ENCODE measurements at places on chromosomes 3 and 15.

DNA sequence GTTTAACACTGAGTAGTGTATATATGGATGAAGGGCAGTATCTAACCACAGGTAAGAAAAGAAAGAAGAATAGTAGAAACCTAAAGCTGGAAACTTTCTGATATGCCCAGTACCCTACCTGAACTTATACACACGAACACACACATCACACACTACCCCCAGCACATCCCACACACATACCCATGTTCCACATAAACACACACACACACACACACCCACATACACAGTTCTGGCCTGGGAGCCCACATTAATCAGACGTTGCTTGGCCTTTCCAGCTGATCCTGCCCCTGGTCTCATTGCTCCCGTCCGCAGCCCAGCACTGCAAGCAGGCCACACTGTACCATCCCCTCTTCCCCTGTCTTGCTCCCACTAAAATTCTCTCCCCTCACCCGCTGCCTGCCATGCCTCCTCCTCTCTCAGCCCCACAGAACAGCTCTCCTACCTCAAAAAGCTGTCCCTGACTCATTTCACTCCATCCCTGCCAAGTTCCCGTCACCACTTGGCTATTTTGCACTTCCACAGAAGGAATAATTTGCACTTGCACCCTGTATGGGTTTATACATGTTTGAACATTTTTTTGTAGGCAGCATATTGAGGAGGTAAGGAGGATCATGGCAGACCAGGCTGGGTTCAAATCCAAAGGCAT, 185.8 kb upstream of the PPP2R3A start:
- DNase-seq, result no peak

GRCh38 chr15:83653639-83654378, at the start of gene ADAMTSL3:
Gene ADAMTSL3 (plus strand): TSS chr15:83654123. CDS start chr15:83655762, 1,639 bp downstream.
- DNase-seq, result no peak

- DNase-seq, result no peak
Observed at GRCh38 chr3:129211772-129212171, 28.1 kb upstream of the CNBP start.

DNA sequence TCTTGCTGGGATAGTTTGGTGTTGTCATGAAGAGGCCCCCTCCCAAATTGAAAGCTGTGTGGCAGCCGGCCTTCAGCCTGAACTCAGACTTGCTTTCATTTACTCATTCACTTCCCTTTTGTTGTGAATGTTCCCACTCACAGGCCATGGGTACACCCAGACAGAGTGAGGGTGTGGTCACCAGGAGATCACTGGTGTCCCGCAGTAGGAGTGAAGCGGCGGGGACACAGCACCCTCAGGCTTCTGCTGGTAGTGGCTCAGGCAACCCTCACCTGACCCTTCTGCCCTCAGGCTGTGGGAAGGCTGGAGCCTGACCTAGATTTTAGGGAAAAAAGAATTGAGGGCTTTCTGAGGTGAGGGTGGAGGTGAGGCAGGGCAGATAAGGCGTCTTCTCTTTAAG, 244.4 kb downstream of the SOX2 start:
- DNase-seq, result no peak

DNA sequence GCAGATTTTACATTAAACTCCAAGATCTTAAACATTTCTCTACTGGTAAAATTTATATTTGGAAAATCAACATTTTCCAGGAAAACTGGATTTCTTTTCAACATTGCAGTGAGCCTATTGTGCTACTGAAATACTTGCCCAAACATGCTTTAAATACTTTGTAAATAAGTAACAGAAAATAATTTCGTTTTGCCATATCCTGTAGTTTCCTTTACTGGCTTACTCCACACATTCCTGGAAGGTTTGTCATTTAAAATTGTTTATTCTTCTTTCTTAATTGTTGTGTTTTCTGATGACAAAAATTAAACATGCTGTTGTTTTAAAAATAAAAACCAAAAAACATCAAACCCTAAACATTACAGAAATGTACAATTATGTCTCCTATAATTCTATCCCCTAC, 22.0 kb downstream of the ACAD11 start:
- no peak for DNase-seq

DNA sequence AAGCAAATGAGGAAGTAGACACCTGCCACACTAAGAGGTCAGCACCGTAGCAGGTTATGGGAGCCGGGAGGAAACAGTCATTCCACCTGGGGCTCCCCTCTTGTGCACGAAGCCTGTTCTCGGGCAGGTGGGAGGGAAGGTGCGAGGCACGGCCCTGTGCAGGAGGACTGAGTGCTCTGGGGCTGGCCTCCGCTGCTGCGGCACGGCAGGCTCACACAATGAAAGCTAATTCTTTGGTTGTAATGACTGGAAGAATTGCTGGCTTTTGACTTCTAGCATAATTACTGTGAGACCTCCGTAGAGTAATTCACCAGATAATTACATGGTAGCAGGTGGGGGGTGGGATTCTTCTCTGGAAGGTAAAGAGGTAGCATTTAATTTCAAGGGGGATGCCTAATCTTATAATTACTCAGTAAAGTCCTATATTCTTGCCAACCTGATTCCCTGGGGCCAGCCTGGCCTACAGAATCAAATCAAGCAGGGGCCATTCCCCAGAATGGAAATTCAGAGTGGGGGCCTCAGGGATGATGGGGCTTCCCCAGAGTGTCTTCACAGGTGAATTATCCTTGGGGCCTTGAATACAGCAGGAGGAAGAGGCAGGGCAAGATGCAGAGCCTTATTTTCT, 129.1 kb downstream of the TPRA1 start:
- no peak for DNase-seq

GRCh38 chr3:167882057-167882667, 146.6 kb downstream of the SERPINI1 start:
- no peak for DNase-seq

DNA sequence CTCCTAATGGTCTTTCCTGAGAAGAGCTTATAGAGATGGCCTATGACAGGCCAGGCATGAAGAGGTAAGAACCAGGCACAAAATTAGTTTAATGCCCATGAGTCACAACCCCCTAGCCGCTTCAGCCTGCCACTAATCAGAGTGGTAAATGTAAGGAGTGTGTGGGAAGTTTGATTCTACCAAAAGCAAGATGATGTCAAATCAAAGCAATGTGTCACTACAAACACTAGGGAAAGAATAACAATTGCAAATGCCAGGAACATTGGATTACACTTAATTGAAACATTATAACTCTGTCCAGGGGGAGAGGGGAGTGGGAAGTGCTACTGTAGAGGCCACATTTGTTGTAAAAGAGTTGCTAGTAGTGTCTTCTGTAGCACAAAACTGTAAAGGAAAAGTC, 596.6 kb upstream of the AGTR1 start:
- DNase-seq, result no peak

DNA sequence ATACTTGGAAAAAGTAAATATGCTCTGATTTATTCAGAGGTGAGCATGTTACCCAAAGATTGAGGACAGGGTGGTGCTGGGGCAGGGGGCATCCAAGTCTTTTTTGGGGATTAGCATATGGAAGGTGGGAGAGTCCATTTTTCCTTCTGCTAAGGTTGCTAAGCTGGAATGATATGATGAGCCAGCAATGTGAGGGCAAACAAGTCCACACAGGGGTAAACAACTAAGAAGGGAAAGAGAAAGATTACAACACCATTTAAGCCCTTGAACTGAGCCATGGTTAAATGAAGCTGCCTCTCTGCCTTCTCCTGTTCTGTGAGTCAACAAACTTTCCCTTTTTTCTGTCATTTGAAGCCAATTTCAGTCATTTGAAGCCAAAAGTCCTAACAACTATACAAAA, 89.0 kb downstream of the RPL22L1 start:
- no peak for DNase-seq

DNA sequence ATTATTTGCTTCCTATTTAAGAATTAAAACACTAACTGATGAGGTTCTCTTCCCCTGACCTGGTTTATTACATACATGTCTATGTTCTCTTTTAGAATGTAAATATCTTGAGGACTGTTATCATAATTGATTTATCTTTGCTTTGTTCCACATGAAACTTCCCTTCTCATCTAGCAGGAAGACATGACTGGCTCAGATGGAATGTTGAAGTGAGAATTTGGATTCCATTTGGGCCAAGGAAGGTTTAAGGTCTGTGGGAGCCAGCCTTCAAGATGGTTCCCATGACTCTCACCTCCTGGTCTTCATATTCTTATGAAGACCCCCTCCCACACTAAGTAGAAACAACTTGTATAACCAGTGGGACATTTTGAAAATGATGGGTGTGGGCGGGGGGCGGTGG, 222.2 kb upstream of the GADL1 start:
- no peak for DNase-seq

DNA sequence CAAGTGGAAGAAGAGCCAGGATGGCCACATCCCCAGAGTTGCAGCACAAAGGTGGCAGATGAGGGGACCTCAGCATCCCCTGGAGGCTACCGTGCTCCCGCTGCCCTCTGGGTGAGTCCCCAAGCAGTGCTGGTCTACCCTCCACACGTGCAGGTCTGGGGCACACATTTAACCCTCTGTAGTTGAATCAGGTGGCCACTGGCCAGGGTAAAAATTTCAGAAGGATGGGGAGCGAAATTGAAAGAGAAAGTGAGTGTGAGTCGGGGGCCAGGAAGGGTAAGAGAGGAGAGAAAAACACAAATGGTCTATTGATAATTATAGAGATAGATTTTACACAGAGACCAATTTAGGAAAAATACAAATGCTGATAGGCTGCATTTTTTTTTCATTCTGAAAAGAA, 139.5 kb upstream of the EIF1B start:
- no peak for DNase-seq

DNA sequence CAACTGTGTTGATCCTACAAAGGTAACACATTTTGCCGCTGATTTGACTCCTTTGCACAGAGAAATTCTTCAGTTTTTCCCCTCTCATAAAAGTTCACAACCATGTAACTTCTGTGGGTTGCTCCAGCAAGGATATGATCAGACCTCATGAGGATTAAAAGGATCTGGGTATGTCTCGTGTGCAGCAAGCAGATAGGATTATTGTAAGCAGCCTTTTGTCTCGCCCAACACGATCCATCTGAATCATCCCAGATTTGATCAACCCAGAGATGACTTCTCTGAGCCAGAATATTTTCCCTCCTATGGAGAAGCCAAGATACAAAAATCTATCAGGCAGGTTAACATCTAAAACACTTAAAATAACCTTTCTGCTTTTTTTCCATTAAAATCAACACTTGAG, 12.8 kb upstream of the BNIP2 start:
- no peak for DNase-seq

DNA sequence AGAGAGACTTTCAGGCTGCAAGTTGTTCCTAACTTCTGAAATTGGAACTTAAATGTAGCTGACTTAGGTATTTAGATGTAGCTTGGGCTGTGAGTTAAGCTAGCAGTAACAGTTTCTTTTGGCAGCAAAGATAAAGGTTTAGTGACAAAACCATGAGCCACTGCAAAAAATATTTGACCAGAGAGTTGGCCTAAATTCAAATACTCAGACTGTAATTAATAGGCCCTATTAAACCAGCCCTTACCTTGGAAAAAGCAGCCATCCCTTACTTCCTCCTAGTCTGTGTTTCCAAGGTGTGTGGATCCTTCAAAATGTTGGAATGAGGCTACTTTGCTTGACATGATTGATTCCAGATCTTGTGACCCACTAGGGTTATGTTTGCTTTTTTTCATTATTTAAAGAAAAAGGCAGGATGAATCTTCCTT, 8.2 kb downstream of the TPM1 start:
- DNase-seq, result no peak

GRCh38 chr3:71035314-71035713, 548.2 kb downstream of the FOXP1 start:
- no peak for DNase-seq

DNA sequence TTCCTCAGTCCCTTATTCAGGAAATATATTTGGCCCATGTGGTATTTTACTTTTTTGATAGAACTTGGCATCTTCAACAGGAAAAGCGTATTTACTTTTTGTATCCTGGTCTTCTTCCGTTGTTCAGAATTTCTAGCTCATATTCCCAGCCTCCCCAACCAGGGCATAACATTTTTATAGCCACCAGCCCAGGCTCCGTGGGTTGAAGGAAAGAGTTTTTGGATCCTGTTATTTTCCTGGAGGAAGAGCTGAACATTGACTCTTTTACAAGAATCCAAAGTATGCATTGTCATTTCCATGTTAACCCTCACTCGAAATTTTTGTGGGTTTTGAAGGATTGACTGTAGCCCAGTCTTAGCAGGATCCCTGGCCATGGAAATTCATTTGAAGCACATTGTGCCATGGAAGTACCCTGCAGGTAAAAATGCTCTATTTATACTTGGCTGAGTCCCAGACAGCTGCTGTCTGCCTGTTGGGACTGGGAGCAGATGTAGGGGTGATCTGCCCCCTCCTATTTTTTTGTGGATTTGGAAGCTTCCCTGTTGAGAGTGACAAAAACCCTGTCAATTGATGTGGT, 98.8 kb downstream of the AKAP13 start:
- DNase-seq, result no peak

GRCh38 chr3:178313716-178314115, 222.5 kb upstream of the KCNMB2 start:
- DNase-seq, result no peak

DNA sequence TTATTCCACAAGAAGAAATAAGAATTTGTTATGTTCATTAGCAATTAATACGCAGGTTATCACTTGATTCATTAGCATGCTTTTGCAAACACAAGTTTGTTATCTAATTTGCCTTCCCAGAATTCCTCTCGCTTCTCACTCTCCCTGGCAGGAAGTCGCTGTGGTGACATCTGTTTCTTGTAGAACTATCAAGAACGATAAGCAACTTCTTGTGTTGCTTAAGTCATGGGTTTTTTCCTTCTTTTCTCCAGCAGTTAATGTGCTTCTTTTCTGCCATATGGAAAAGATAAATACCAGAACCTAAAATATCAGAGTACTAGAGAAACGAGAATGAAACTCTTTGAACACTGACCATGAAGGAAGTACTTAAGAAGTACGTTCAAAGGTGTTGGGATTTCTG, 99.8 kb upstream of the CHMP2B start:
- no peak for DNase-seq

- DNase-seq, result no peak
Observed at GRCh38 chr3:5136919-5137429, 14.9 kb downstream of the ARL8B start.

Data from stimulated activated CD4-positive, alpha-beta T cell treated with anti-CD3 and anti-CD28 coated beads, Interleukin-15, amount 100 ng/mL, for 1 hour (primary cell).